ENCODE measurements at places on chromosomes 1 and 21.

DNA sequence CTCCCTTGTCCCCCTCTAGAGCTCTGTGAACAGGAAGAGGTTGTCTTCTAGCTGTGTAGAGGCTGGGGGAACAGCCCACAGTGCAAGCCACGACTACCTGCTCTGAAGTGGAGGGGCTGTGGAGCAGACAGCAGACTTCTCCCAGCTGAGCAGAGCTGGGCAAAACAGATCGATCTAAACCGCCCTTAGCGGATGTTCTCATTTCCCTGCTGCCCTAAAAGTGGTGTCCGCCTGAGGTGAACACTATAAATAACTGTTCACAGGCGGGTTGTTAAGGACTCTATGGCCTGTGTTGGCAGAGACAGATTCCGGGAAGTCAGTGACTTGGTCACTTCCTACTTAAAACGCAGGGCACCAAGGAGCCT is 203.2 kb downstream of the RHOU start:
- DNase-seq: no peak

DNA sequence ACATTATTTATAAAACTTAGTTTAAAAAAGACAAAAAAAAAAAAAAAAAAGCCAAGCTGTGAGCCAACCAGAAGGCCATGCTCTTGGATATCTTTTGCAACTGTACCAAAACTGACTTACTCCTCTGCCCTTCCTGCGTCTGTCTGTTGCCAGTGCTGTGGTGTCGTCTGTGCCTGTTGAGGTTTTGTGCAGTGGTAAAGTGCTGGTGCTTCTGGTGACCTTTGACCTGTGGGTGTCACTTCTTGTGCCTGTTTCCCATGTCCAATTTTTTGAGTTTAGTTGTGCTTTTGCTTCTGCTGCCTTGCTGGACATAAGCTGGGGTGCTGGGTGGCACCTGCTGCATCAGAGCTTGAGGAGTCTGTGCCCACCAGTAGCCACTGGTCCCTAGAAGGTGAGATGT is 41.4 kb downstream of the RNF187 start:
- no peak for DNase-seq

DNA sequence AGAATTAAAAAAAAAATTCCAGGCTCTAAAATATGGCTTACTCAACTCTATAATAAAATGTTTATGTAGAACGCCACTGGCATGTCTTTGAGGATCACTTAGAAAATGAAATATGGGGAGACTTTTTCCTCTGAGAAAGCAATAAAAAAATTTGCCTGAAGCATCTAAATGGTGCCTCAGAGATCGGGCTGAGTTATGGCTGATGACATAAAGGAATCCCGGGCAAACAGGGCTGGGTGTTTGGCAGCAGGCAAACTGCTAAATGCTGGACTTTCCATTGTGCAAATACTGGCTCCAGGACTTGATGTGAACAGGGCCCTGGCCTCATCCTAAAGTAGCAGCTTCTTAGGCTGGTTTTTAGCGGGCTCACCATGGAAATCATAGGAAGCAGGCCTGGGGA is 44.5 kb upstream of the C1orf87 start:
- DNase-seq: no peak

- DNase-seq: no peak
Observed at GRCh38 chr1:219086956-219087469, 86.7 kb upstream of the LYPLAL1 start.

DNA sequence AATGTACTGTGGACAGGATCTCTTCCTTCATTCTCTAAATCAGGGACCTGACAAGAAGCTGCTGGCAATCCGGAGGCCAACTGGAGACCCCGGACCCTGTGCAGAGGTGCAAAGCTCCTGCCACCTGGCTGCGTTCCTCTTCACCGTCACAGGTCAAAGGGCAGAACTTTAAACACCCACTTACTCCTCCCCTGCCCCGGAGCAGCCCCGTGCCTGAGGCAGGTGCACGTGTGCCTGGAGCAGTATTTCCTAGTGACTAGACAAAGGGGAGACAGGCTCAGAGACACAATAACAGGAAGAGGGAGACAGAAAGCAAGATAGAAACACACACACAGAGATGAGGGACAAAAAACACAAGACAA is 6.6 kb upstream of the PIGC start:
- no peak for DNase-seq

- DNase-seq: no peak
Observed at GRCh38 chr1:241821363-241821762, 26.6 kb upstream of the EXO1 start.

- DNase-seq: no peak
Observed at GRCh38 chr1:119040906-119041305, 52.8 kb upstream of the TBX15 start.

DNA sequence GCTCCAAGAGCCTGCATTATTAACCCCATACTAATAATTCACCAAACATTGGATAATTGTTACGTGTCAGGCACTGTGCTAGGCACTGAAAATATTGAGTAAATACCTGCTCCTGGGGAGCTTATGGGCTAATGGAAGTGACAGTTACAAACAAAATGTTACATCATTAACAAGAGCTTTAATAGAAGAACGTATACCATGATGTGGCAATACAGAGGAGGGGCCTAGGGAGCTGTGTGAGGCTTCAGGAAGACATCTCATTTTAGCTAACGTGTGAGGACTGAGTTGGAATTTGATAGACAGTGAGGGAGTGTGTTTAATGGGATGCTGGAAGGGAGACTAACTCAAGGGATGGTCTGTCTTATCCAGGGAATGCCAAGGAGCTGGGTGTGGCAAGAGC is 16.5 kb upstream of the TSPAN2 start:
- no peak for DNase-seq

DNA sequence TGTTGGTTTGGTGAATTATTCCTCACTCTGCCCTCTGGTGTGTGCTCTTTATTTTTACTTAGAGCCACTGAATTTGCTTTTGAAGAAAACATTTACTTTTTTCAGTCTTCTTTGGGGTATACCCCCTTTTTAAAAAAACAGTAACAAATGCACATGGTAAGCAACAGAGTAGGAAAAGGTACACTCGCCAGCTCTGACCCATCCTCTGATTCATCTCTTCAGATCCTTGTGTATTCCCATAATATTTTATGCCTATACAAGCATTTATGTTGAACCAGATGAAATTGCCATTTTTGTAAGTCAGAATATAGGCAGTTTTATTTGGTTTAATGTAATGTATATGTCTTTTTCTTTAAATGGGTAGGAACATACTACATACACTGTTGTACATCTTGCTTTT is 28.3 kb downstream of the TTC3 start:
- DNase-seq: no peak

DNA sequence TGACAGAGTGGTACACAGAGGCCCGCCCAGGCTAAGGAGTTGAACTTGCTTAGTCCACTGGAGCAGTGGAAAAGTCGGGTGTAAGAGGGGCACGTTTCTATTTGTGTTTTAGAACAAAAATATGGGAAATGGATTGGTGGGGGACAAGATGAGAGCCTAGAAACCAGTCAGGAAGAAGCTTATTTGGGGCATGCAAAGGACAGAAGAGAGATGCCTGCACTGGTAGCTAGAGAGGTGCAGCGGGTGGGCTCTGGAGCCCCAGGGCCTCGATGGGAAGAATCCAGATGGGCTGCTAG is 1.2 kb upstream of the LIN9 start:
- no peak for DNase-seq

DNA sequence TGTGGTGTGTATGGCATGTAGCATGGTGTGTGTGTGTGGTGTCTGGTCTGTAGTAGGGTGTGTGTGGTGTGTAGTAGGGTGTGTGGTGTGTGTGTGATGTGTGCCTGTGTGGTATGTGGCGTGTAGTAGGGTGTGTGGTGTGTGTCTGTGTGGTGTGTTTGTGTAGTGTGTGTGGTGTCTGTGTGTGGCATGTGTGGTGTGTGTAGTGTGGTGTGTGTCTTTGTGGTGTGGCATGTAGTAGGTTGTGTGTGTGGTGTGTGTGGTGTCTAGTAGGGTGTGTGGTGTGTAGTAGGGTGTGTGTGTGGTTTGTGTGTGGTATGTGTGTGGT is 85.5 kb downstream of the SYT2 start:
- DNase-seq: no peak

GRCh38 chr1:201022820-201023516 is 546 bp downstream of the KIF21B start:
- DNase-seq: no peak

GRCh38 chr1:169460191-169460833 is 25.4 kb downstream of the SLC19A2 start:
- DNase-seq: no peak

- DNase-seq: no peak
Observed at GRCh38 chr1:169495046-169495775, 9.5 kb upstream of the SLC19A2 start.

GRCh38 chr1:24727501-24728216 is 17.6 kb upstream of the CLIC4 start:
- no peak for DNase-seq

Measured in NCI-H460 (cell line).